ENCODE measurements at places on chromosomes 16 and 17. TPM values are rescaled to one million over a fixed set of nuclear protein-coding genes. Genes with fewer than 3 reads are reported as not detected.
A peak's percentile ranks its signal among the peaks of the same experiment; 100 is the strongest.

The HOXB8 gene
- 0.69 TPM for total RNA-seq

The GAS2L2 gene
- not detected for total RNA-seq

The FBXW10 gene
- not detected for total RNA-seq

The ATP2C2 gene
- not detected for total RNA-seq

The SHISA9 gene
- total RNA-seq = 0.35 TPM

The TNK1 gene
- total RNA-seq = 0.24 TPM

DNA sequence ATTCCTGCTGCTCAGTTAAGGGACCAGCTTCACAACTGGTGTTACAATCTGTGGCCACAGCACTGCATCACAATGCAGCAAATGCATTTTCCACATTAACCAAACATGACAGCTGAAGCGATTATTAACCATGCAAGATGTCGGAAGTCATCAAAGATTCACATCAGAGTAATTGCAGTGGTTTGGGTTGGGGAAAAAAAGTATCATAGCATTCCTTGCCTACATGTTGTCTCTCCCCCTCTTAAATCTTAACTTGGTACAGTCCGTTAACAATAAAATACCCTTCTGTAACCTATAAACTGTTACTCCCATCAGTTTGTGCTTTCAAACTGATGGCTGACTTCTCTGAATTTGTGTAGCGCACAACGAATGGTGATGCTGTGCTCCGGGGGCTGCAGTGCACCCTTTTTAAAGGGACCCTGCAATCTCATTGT, 51.6 kb downstream of the NUP93 start:
- peak; percentile 57 for DNase-seq

DNA sequence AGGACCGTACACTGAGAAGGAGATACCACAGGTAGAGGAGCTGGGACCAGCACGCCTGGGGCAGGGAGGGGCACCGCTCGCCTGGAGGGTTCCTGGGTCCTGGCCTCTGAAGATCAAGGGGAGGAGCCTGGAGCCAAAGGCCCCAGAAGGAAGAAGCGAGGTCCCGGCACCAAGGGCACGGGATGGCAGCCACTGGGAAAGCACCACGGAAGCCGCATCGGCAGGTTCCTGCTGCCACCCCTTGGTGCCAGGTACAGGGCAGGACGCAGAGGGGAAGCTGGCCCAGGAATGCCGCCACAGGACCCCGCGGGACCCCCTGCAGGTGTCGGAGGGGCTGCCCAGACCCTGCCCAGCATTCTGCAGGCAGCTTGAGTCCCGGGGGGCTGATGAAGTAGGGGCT, 42.5 kb upstream of the CBFA2T3 start:
- DNase-seq = no peak

DNA sequence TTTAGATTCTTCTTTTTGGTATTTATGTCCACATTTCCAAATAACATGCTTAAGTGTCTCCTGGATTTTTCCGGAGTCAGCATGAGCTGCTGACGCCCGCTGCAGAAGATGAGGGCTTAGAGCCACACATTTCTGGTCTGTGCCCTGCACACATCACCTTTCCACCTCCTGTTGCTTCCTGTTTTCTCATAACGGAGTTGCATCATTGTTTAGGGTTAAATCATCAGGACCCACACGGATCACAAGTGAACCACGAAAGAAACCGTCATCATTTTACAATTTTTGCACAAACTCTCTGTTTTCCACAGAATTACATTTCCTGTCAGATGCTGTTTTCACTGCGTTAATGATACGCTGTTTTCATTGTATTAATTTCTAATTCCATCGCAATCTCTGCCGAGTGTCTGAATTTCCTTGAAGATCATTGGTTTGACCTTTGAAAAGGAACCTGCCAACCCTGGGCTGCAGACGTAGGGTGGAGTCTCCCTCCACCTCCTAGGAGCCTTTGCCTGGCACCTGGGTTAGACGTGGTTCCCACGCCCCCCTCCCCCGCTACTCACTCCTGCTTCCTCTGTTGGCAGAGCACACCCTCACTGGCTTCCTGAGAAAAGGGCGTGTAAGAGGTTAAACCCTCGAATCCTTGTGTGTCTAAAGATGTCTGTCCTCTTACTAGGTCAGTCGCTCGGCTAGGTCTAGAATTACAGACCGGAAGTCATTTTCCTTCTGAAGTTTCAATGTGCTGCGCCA, 68.2 kb downstream of the RNF213 start:
- DNase-seq = no peak

DNA sequence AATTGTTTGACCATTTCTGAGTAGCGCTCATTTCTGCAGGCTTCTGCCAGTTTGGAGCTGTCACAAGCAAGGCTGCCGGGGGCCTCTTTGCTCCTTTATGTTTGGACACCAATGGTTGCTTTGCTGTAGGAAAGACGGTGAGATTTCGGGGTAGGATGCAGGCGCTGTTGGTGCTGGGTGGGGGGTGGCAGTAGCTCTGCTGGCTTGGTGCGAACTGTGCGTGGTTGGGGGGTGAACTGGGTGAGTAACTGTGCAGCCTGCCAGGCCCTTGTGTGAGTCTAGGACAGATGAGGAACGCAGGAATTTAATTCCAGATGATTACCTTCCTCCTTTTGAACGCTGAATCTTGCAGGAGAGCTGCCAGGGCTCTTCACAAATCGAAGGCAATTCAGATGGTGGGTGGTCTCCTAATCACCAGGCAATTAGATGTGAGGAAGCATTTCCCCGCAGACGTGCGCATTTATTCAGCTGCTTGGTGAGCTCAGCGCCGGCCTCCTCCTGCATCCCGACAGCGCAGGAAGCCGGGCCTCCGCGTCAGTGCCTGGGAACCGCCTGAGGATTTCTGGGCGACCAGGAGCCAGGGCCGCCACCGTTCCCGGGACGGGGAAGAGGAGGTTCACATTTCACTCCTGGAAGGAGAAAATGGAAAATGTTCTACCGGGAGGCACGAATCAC, 154.4 kb downstream of the FOXL1 start:
- no peak for DNase-seq

DNA sequence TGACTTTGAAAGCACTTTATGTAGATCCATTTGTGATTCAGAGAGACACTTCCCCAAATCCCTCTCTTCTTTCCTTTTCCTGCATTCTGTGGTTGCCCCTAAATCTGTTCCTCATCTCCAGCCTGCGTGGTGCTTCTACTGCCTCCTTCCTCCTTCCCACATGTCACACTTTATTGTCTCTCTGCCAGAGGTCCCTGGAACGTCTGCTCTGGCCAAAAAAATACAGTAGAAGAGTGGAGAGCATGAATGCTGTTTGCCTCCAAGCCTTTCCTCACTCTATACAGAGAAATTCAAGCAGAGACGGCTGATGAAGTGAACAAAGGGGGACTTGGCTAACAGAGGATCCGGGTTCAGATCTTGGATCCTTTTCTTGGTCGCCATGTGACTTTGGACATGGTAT, 22.8 kb upstream of the IRX3 start:
- DNase-seq = no peak

DNA sequence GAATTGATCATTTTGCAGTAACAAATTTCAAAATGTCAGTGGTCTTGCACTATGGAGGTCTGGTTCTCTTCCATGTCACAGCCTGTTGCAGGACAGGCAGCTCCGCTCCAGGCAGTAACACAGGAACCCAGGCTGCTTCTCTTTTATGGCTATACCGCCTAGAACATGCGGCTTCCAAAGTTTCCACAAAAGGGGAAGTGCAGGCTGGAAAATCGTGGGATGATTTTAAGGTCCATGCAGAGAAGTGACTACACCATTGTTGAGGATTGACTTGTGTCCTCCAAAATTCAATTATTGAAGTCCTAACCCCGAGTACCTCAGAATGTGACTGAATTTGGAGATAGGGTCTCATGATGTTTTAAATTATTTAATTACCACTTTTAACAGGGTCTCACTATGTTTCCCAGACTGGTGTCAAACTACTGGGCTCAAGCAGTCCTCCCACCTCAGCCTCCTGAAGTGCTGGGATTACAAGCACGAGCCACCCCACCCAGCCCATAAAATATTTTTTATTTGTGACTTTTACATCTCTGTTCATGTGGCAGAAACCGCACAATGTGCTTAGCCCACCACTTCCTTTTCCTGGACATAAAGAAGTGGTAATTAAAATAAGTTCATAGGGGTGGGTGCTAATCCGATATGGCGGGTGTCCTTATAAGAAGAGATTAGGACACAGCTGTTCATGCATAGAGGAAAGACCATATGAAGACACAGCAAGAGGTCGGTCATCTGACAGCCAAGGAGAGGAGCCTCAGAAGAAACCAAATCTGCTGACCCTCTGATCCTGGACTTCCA, 279.2 kb upstream of the RPL38 start:
- DNase-seq = no peak

DNA sequence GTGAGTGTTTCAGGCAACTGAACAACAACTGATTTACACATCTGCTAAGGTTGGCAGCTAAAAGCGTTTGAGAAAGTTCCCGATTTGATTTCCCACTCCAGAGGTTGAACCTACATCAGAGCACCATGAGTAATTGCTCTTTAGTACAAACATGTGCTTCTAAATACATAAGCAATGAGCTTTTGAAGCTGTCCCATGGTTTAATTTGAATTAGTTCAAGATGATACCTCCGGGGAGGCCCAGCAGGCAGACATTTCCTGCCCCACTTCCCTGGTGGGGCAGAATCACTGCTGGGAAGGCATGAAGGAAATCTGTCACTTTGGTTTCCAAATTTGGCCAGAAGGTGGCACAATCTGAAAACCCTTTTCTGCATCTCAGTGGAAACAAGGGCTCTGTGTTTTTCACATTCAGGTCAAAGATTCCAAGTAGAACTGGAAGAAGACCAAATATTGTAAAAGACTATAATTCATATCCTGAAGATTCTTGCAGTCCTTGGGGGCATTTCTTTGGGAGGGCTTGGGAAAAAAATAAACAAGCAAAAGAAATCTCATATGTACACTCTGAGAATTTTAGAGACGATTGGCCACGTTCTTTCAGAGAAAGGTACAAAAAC, 176.2 kb upstream of the FAM20A start:
- DNase-seq = peak; percentile 100

DNA sequence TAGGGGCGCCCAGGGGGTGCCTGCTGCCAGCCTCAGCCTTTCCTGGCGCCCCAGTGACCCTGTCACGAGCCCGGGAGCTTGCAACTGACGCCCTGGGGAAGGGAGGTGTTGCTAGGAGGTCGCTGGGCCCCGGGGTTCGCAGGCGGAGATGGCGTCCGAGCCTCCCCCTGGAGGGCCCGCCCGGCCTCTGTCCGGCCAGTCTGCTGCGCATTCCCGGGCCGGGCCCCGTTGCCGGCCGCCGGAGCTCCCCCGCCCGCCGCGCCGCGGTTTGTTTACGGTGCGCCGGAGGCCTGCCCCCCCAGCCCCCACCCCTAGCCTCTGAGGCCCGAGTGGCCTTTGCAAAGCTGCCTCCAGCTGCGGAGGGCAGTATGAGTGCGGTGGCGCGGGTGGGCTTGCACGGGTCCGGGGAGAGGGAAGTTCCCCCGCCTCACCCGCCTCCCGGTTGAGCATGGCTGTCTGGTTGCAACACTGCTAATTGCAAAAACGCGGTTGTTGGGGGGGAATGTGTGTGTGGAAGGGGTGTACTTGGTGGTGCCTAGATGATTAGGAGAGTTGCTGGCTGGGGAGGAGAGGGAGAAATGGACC, 514 bp downstream of the THRA start:
- DNase-seq = no peak

DNA sequence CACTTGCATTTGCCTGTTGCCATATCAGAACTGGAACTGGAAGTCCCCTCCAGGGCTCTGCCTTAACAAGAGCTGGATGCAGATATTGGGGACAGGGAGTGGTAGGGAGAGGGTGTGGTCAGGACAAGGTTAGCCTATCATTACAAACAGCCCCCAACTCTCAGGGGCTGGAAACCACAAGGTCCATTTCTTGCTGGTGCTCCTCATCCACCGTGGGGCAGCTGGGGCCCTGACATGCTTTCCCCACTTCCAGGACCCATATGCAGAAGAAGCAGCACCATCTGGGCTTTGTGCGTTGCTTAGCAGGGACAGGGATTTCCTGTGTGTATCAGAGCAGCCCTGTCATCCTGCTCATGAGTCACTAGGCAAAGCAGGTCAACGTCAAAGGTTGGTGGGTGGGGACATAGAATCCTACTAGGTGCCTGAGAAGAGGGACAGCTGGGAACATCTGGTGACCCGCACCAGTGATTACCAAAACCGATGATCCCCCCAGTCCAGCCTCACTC, 26.9 kb downstream of the RGS9 start:
- no peak for DNase-seq

DNA sequence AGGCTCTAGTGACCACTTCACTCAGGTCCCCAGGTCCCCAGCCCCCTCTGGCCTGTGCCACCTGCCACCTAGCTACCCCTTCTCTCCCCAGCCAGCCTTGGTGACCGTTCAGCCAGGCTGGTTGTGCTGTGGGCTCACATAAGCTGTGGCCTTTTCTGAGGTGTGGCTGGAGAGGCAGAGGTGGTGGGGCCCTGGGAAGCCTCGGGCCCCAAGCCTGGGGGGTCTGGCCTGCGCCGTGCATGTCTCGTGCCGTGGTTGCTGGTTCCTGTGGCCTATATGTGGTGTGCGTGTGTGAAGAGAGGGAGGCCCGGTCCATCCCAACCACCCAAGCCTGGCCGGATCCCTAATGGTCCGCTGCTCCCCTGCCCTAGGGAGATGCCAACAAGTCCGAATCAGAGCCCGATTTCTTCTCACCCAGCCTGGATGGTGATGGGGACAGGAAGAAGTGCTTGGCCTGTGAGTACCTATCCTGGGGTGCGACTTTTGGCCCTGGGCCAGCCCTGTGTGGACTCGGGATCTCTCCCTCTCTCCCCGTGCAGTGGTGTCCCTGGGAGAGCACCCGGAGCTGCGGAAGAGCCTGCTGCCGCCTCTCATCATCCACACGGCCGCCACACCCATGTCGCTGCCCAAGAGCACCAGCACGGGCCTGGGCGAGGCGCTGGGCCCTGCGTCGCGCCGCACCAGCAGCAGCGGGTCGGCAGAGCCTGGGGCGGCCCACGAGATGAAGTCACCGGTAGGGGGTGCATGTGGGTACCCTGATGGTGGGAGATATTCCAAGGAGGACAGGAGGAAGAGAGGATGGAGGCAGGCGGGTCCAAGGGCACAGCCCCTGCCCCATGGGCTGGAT, 35.9 kb downstream of the CACNA1G start:
- DNase-seq = peak; percentile 20

DNA sequence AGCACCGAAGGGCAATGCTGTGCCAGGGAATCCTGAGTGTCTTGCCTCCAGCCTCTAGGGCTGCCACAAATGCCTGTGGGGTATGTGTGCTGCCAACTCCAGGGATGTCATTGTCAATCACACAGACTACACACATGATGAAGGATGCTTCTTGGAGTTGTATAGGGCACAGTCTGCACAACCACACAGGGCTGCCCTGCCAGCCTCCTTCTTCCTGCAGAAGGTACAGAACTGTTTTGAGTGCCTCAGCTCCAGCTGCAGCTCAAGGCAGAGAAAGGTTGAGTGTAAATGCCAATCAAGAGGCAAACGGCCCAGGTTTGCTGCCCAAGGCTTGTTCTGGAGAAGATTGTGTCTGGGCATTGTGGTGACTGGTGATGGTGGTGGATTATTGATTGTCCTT, 15.6 kb downstream of the SCNN1B start:
- DNase-seq = no peak
